ENCODE measurements at places on chromosomes 7 and 10.

DNA sequence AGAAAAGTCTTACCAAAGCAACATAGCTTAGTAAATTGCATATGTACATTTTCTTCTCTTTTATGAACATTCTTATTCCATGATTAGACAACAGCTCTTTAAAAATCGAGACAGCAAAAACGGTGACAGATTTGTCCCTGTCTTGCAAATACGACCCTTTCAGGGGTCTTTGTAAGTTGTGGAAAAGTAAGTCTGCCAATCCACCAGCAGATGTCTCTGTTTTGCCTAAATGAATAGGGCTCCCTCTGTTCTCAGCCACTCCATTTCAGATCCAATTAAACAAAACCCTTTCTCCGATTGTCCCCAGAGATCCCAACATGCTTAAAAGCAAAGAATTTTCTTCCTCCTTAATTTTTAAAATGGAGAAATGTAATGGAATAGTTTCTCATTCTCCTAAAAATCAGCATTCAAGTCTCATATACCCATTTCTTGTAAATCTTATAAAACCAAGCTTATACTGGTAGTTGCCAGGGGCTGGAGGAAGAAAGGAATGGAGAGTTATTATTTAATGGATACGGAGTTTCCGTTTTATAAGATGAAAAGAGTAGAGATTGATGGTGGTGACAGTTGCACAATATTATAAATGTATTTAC is 61.0 kb upstream of the NFE2L3 start:
- no peak for DNase-seq

DNA sequence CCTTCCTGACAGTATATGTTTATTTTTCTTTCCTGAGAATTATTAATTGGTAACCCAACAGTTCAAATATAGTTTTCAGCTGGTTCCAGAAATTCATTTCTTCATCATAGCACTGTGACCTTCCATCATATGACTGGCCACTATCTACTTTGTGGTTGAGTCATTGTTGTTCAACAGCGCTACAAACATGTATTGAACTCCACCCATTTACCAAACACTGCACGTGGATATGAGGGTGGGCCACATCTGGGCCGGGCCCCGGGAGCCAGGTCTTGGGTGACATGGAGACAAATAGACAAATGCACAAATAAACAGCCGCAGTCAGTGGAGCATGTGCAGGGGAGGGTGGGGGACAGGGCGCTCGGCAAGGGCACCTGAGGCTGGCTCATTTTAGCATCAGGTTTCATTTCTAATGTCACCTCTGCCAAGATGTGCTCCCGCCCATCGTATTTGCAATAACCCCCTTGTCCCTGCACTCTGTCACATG is 24.0 kb upstream of the EEPD1 start:
- DNase-seq = no peak

- DNase-seq = peak; percentile 63
Observed at GRCh38 chr7:23474094-23474828, 4.0 kb upstream of the IGF2BP3 start.

- no peak for DNase-seq
Observed at GRCh38 chr10:133467286-133467911, 13.7 kb downstream of the SCART1 start.

DNA sequence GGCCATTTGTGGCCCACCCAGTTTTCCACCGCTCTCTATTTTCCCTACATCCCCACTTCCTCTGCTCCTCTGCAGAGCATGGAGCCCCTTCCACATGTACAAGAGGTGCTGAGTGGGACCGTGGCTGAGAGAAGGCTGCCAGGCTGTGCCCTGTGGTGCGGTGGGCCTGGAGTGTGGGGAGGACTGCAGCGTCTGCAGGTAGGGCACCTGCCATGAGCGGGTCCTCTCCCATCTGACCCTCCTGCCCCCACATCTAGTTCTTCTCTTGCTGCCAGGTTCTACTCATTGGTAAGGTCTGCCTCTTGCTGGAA is 145.6 kb upstream of the FAM20C start:
- DNase-seq = no peak

- DNase-seq = no peak
Observed at GRCh38 chr7:131722371-131722770, 165.9 kb upstream of the PODXL start.

- DNase-seq = no peak
Observed at GRCh38 chr10:33418301-33418700, 83.8 kb upstream of the NRP1 start.

GRCh38 chr7:23491502-23491901 is 21.2 kb upstream of the IGF2BP3 start:
- DNase-seq = no peak

GRCh38 chr7:27442455-27442854 is 199.9 kb downstream of the EVX1 start:
- no peak for DNase-seq

- DNase-seq = no peak
Observed at GRCh38 chr7:157932498-157933218, 595.9 kb downstream of the DNAJB6 start.

- DNase-seq = no peak
Observed at GRCh38 chr10:101666083-101666482, 28.9 kb downstream of the FBXW4 start.

DNA sequence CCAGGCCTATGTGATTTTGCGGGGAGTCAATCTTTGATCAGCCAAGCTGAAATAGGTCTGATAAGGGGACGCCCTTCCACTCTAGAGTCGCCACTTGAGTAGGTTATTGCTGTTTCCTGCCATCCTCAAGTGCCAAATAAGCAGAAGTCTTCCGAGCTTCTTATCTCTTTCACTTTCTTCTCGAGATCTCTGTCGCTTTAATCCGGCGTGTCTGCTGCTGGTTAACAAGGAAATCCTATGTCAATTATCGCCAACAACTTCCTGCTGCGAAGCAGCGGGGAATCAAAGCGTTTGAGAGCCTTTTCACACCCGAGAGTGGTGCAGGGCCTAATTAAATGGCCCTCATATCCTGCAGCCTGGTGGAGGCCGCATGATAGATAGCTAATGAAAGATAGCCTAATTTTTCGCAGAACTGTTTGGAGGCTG is 215.9 kb downstream of the RAB11FIP2 start:
- no peak for DNase-seq

DNA sequence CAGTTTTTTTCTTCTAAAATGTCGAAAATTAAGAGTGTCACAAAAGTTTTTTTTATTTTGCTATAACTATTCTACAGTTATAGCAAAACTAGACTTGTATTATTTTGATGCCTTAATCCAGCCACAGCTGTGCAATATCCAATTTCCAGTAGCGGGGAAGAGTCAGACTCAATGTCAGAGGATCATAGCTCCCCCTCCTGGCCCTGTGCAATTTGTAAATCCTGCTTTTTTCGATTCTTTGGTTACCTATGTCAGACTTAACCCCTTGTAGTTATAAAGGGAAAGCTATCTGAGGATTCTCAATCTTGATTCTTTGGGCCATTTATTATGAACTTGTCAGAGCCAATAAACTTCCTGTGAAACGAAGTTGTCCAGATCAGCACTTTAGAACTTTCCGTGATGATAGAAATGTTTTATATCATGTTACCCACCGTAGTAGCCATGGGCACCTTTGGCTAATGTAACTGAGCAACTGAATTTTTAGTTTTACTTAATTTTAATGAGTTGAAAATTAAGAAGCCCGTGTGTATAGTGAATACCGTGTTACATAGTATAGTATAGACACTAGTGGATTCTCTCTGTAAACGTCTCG is 87.7 kb upstream of the PRKCQ start:
- DNase-seq = no peak

DNA sequence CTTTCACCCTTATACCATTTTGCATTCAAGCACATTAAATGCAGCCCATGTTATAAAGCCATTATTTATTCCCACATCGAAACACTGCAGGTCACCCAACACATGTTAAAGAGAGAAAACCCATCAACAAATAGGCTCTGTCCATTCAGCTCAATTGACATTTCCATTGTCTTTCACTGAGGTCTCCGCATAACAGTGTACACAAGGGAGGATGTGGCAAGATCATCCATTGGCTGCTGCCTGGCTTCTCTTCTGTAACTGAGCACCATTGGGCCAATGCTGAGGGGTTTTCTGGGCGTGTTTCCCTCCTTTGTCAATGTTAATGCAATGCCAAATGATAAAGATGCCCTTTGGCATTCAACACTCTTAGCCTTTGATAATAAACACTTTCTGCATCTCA is 278.1 kb upstream of the SP4 start:
- DNase-seq = no peak

DNA sequence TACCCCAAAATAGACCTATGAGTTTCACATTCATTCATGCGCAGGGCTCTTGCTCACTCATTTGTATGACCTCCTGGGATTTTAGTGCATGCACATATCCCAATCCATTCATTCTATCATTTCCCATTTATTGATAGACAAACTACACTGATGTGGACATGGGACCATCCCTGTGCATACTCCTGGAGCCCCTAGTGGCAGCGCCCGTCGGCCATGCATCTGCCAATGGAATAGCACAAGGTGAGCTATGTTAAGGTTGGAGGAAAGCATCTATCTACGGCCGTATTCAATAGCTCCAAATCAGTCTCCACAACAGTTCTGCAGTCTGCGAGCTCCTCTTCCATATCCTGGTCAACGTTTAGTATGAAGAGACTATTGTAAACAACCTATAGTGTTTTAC is 31.7 kb upstream of the FIGNL1 start:
- DNase-seq = no peak

- no peak for DNase-seq
Observed at GRCh38 chr7:106110238-106110560, 1.9 kb downstream of the SYPL1 start.

- DNase-seq = no peak
Observed at GRCh38 chr10:3331690-3332230, 159.2 kb upstream of the PITRM1 start.

GRCh38 chr7:131107337-131108211 is 220.1 kb upstream of the MKLN1 start:
- peak; percentile 60 for DNase-seq

GRCh38 chr7:110609336-110609735 is 481.6 kb upstream of the LRRN3 start:
- no peak for DNase-seq

GRCh38 chr7:98284335-98285036 is 3.0 kb downstream of the BRI3 start:
- no peak for DNase-seq

- no peak for DNase-seq
Observed at GRCh38 chr7:90262438-90262837, 17.5 kb downstream of the CFAP69 start.

DNA sequence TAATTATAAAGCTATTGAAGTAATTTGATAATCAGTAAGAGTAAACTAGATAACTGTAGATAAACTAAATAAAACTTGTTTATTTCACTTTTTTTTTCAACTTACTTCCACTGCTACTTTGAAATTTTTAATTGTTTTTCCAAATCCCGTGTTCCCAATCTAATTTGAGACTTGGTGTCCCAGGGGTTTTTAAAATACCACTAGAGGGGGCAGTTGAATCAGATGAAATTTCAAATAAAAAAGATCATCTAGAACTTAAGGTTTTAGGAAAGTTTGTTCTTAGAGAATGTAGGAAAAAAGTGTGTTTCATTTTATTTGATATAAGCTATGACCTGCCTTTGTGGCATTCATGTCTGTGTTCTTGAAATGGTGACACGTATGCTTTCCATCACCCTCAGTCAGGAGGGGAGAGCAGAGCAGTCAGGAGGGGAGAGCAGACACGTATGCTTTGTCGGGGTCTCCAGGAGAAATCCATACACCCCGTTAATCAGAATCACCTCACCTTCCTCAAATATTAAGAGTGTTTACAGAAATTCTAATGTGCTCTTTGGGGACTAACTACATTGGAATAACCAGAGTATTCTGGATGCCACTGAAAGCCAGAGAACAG is 49.9 kb downstream of the C10orf67 start:
- DNase-seq = no peak

DNA sequence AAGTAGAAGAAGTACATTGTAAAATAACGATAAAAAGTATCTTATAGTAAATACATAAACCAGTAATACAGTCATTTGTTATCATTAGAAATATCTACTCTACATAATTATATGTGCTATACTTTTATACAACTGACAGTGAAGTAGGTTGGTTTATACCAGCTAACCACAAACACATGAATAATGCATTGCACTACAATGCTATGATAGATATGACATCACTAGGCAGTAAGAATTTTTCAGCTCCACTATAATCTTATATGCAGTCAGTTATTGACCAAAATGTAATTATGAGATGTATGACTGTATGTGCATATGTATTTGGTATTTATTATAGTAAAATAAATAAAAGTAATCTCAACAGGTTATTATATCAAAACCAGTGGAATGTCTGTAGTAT is 23.4 kb upstream of the SGCE start:
- no peak for DNase-seq

DNA sequence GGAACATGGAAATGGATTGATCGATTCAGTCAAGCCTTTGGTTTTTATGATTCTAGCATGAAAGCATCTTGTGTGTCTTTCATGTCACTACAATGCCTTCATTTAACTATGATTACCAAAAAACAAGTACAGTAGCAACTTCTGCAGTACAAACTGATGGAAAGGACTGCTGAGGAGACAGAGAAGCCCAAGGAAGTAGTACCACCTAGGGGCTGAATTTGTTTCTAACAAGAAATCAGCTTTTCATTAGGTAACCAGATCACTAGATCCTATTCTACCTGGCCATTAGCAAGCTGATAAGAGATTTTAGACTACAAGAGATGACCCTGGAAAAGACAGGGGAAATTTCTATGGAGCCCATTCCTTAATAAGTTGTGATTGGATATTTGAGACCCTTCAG is 3.2 kb upstream of the IFIT1 start:
- no peak for DNase-seq

- peak; percentile 10 for DNase-seq
Observed at GRCh38 chr10:72370201-72370722, 15.5 kb upstream of the DNAJB12 start.

DNA sequence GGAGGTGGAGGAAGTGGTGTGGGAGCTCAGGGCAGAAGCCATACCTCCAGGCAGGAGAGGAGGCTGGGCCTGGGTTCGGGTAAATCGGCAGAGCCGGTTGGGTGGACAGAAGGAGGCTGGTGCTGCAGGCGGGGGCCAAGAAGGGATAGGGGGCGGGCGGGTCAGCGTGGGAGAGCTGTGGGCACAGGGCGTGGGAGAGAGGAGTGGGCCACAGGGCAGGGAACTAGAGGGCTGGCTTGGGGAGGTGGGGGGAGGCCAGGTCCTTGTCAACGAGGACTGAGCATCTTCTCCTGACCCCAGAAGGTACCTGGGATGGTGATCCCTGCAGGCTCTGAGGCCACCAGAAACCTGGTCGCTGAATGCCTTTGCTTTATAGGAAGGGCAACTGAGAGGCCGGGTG is 11.9 kb downstream of the LAT2 start:
- DNase-seq = no peak

GRCh38 chr7:17421941-17422340 is 123.5 kb downstream of the AHR start:
- DNase-seq = no peak

DNA sequence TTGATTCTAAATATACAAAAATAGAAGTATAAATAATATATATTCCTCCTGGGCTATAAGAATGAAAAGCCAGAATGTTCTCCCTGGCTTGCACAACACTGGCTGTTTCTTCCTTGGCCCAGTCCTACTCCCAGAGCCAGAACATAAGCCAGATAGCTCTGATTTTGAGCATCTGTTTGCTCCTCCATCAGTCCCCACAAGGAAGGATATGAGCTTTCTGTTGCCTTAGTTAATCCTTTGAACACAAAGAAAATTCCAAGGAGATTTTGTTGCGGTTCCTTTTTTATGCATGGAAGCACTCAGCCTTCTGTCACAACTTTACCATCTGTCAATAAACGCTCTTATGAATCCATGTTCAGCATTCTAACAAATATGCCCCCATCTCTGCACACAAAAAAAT is 361.8 kb downstream of the IPMK start:
- no peak for DNase-seq

- DNase-seq = no peak
Observed at GRCh38 chr10:79444199-79445119, 965 bp downstream of the ZCCHC24 start.

GRCh38 chr7:135335628-135336139 is 102.0 kb downstream of the STRA8 start:
- peak; percentile 9 for DNase-seq

Measured in stimulated activated CD8-positive, alpha-beta memory T cell treated with anti-CD3 and anti-CD28 coated beads, Interleukin-7, amount 100 ng/mL, for 48 hours (primary cell).